T47D (cell line): ENCODE measurements at places on chromosomes 1 and 21.

DNA sequence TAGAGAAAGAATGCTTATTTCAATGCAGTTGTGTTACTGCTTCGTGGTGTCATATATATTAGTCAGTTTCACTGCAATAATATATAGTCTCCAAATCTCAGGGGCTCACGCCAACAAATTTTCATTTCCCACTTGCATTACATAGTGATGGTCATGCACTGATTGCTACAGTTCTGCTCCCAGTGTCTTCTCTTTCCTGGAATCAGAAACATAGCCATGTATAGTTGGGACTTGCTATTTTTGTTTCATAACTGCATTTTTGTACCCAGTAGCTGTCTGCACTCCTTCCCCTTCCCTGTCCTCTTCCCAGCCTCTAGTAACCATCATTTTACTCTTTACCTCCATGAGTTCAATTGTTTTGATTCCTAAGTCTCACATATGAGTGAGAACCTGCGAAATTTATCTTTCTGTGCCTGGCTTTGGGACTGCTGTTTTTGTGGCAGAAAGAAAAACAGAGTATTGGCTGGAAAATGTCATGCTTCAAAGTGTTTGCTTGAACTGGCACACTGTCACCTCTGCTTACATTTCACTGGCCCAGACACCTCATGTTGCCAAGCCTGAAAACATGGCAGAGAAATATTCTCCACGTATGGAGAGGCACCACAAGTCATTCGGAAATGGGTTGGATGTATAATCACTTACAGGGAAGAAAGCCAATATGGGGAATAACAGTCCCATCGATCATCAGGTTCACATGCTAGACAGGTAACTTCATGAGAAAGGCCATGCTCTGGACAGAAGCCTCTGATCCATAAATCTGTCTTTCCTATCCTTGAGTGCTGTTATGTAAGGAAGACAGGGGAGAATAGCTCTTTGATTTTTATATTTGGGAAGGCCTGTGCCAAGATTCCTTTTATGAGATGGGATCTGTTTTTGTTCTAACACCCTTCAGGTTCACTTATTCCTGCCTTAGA is 60.4 kb upstream of the BACH1 start:
- no peak for DNase-seq

- DNase-seq: no peak
Observed at GRCh38 chr1:40257313-40257687, 736 bp upstream of the ZMPSTE24 start.

- no peak for DNase-seq
Observed at GRCh38 chr1:54212872-54213271, 12.9 kb downstream of the MRPL37 start.

DNA sequence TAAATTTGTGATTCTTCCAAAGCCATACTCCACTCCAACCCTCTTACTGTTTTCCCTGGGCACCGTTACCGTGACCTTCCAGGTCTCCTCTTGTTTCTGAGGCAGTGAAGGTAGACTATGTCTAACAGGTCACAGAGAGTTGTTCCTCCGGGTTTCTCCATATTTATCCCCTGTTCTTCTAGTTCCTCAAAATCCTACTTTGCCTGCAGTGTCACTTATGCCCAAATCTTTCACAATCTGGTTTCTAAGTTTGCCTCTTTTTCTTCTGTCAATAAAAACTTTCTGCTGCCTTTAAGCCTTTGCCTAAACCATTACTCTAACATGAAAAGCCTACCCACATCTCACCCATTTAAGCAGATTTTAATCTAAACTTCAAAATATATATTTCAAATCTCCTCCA is 87.7 kb downstream of the C4BPA start:
- DNase-seq: no peak

- DNase-seq: no peak
Observed at GRCh38 chr1:211910913-211911485, 80.4 kb upstream of the LPGAT1 start.
